ENCODE measurements at places on chromosomes 11 and 22.
A peak's percentile ranks its signal among the peaks of the same experiment; 100 is the strongest.

- peak within 1 kb of the TSS; percentile 81 for H3K4me3 ChIP-seq
- no peak within 1 kb of the TSS for H3K27ac ChIP-seq
- DNase-seq = peak; percentile 59
- H3K27me3 ChIP-seq = no peaks in the 10 kb centered on the region
These were observed at the start of gene CERK for GRCh38 chr22:46737976-46738646. TSS of gene CERK (minus strand) at chr22:46738252. CDS start at chr22:46738148, 104 bp downstream.

GRCh38 chr11:27242591-27242990, 120.4 kb downstream of the CCDC34 start:
- no peaks in the 10 kb centered on the region for H3K36me3 ChIP-seq
- no peak overlapping the region for H3K4me3 ChIP-seq
- no peaks in the 10 kb centered on the region for H3K4me1 ChIP-seq
- no peak overlapping the region for H3K27ac ChIP-seq

- H3K36me3 ChIP-seq = no peaks in the 10 kb centered on the region
- no peak overlapping the region for H3K4me3 ChIP-seq
- no peaks in the 10 kb centered on the region for H3K4me1 ChIP-seq
- H3K27ac ChIP-seq = no peak overlapping the region
These were observed 243.2 kb downstream of the CASP12 start for GRCh38 chr11:104655066-104655465.

DNA sequence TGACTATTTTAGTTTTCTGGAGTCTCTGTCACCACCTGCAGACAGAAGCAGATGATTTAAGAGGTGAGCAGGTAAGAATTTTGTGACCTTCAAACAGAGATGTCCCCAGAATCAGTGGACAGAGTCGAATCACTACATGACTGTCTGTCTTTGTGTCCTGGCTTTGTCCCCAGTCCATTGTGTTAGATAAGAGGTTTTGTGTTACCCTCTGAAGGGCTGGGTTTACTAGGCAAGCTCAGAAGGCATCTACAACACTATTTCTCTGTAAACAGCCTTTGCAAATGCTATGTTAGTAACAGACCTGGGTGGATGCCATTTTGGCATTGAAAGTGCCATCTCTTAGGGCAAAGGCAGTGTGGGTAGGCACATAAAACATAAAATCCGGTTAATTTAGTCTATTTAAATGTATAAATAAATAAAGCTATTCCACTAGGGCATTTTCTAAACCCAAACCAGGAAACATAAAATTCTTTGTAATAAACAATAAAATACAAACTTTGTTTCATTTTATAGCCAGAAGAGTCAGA, 40.3 kb upstream of the CADM1 start:
- H3K27me3 ChIP-seq = no peaks in the 10 kb centered on the region
- H3K27ac ChIP-seq = no peak overlapping the region
- no peaks in the 10 kb centered on the region for H3K36me3 ChIP-seq
- no peak for DNase-seq
- no peaks in the 10 kb centered on the region for H3K4me1 ChIP-seq
- no peak overlapping the region for H3K4me3 ChIP-seq

GRCh38 chr11:68680541-68681231, 3.7 kb upstream of the GAL start:
- peaks cover 28% of the 10 kb centered on the region for H3K4me1 ChIP-seq
- H3K36me3 ChIP-seq = no peaks in the 10 kb centered on the region
- H3K27ac ChIP-seq = no peak overlapping the region
- no peak for DNase-seq
- H3K4me3 ChIP-seq = no peak overlapping the region
- peaks cover 28% of the 10 kb centered on the region for H3K27me3 ChIP-seq

GRCh38 chr11:255176-255575, 18.4 kb downstream of the PSMD13 start:
- no peak overlapping the region for H3K27ac ChIP-seq
- H3K27me3 ChIP-seq = no peaks in the 10 kb centered on the region
- H3K4me3 ChIP-seq = no peak overlapping the region
- DNase-seq = no peak
- no peaks in the 10 kb centered on the region for H3K36me3 ChIP-seq

- H3K4me3 ChIP-seq = no peak overlapping the region
- H3K27me3 ChIP-seq = no peaks in the 10 kb centered on the region
- no peak overlapping the region for H3K27ac ChIP-seq
- H3K4me1 ChIP-seq = no peaks in the 10 kb centered on the region
These were observed 7.0 kb downstream of the TNNI2 start for GRCh38 chr11:1845561-1846452.

DNA sequence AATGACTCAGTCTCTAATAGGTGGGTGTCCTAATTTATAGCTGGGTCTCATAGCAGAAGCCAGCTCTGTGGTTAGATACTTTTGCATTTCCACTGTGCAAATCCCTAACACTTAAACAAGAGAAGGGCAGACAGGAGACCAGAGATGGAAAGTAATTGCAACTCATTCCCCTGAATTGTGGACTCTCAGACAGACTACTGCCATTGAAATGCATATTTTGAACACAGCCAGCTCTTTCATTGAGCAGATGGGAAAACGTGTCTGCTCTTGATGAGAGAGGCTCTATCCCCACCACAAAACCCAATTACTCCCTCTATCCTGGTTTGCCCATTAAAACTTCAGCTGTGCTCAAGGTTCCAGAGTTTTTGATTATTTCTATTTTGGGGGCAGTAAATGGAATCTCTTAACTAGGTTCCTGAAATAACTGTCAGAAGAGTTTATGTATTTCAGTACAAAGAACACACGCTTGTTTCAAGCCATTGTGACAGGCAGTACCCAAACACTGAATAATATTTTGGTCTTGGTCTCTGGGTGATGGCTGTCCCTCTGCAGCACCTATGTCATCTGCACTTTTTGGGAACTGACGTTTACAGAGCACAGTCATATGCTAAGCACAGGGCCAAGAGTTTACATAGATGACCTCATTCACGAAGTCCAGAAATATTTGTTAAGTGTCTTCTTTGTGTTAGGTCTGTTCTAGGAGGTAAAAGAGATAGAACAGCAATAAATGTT, 41.7 kb downstream of the FAM227A start:
- H3K36me3 ChIP-seq = no peaks in the 10 kb centered on the region
- no peaks in the 10 kb centered on the region for H3K27me3 ChIP-seq
- H3K4me3 ChIP-seq = no peak overlapping the region
- no peak overlapping the region for H3K27ac ChIP-seq
- H3K4me1 ChIP-seq = no peaks in the 10 kb centered on the region

DNA sequence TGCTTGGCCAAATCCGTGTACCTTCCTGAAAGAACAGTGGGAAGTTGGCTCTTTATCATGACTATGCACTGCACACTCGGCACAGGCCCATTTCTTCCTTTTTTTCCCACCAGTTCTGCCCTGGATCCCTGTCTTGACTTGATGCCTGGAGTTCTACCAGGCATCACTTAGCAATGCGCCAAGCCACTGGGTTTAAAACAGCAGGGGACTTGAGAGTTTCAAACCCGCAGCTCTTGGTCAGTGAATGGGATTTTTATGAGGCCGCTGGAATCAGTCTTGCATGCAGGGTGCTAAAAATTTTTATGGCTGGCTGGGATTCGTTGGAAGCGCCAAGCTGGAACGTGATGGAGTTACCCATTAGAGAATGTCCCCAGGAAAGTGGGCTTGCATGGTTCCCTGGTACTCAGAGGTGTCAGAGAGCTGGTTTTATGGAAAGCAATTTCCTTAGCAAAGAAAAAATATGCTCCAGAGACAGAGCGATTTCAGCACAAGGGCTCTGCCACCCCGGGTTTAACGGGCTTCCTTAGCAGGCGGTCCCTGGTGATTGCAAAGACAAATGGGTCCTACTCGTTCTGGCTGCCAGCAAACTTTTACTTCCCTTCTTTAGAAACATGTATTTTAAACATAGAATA, 432.9 kb downstream of the TENM4 start:
- DNase-seq = no peak
- H3K27ac ChIP-seq = no peak overlapping the region
- no peaks in the 10 kb centered on the region for H3K4me1 ChIP-seq
- no peak overlapping the region for H3K4me3 ChIP-seq

DNA sequence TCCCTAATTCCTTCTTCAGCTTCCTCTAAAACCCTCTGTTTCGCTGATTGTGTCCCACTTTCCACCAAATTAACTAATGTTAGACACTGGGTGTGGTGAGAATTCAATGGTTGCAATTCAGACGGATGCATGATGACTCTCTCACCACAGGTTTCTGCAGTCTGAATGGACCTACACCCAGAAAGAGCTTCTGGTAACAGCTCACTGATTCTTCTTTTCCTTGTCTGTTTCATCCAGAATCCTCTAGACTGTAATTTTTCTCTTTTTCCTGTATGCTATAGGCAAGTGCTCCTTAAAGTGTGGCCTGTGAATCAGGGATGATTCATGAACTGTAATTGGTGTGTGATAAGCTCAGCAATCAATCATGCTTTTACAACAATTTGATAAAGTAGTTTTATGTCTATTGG, 18.1 kb downstream of the MMP10 start:
- peaks cover 27% of the 10 kb centered on the region for H3K4me1 ChIP-seq
- peak; percentile 29 for DNase-seq
- no peaks in the 10 kb centered on the region for H3K36me3 ChIP-seq
- peaks cover 6% of the 10 kb centered on the region for H3K27me3 ChIP-seq
- no peak overlapping the region for H3K4me3 ChIP-seq

GRCh38 chr11:46618837-46619236, 1.5 kb downstream of the ATG13 start:
- peaks cover 7% of the 10 kb centered on the region for H3K36me3 ChIP-seq
- H3K27ac ChIP-seq = no peak overlapping the region
- no peak for DNase-seq
- H3K4me1 ChIP-seq = peaks cover 25% of the 10 kb centered on the region
- H3K4me3 ChIP-seq = peak overlapping the region; percentile 95

DNA sequence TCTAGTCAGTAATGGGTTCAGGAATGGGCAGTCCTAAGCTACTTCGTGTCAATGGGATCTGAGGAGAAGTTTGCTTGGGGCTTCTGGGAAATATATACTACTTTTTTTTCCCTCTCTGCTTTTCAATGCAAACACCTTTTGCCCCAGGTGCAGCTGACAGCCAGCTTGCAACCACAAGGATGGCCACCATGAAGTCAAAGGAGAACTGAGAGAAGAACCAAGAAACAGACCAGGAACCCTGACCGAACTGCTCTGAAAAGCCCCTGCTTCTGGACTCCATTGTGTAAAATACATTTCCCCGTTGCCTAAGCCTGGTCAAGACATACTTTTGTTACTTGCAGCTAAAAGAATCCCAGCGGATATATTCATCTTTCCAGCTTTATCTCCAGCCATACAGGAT, 20.1 kb upstream of the CD44 start:
- H3K27me3 ChIP-seq = no peaks in the 10 kb centered on the region
- no peak overlapping the region for H3K4me3 ChIP-seq

DNA sequence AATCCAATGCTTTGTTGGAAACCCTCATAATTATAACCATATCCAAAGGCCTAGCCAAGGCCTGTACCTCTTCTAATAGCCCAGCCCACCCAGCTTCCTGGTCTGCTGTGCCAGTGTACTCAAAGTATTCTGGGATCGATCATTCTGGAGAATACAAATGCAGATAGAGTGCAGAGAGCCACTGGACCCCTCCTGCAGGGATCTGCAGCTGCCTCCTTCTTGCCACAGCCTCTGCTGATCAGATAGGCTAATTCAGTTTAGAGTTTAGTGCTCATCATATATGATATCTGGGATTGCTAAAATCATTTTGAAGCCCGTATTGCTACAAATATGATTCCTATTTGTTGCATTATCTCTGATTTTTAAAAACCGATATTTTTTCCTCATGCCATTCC, 17.5 kb downstream of the CASP5 start:
- no peaks in the 10 kb centered on the region for H3K4me1 ChIP-seq
- H3K27me3 ChIP-seq = no peaks in the 10 kb centered on the region
- no peak overlapping the region for H3K4me3 ChIP-seq
- H3K36me3 ChIP-seq = no peaks in the 10 kb centered on the region
- no peak overlapping the region for H3K27ac ChIP-seq
- no peak for DNase-seq

DNA sequence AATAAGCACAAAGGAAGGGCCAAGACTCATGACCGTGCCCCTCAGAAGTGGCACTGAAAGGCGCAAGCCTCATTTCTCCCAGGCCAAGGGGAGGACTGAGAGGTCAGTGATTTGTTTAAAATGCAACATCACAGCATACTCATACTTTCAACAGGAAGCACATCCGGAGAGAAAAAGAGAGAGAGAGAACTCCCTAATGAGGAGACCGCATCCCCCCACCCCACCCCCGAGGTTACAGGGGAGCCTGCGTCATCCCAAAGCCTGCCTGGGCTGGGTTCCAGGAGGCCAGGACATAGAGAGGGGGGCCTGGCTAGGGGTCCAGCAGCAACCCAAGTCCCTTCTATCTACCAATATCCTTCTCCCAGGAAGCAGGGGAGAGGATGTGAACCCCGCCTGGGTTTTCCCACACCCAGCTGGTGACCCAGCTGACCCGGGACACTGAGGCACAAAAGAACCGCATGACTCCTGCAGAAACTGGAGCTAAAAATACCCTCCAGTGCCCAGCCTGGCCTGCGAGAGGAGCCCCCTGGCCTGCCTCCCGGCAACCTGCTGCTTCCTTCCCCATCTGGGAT, 3.8 kb downstream of the CSNK1E start:
- no peak overlapping the region for H3K4me3 ChIP-seq
- H3K4me1 ChIP-seq = peaks cover 40% of the 10 kb centered on the region
- peak; percentile 48 for DNase-seq
- H3K36me3 ChIP-seq = peaks cover 33% of the 10 kb centered on the region
- no peaks in the 10 kb centered on the region for H3K27me3 ChIP-seq

DNA sequence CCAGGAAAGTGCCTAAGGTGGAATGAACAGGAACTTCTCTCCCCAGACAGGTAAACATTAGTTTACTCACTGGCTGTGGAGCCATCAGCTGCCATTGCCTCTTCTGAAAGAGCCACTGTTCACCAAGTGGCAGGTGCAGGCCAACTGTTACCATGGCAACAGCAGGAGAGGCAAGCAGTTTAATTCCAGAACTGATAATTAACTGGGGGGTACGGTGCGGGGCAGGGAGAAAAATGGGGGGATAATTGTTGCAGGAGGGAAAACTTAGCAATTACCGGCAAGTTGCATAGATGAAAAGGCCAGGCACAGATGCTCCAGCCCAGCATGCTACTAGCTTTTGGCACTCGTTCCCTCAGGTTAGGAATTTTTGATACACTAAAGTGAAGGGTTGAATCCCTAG, 85.1 kb downstream of the TRIM44 start:
- no peak overlapping the region for H3K4me3 ChIP-seq
- H3K27me3 ChIP-seq = no peaks in the 10 kb centered on the region
- H3K4me1 ChIP-seq = 0 out of 2 replicates have a peak, but pooled peaks cover 7% of the 10 kb centered on the region
- no peak for DNase-seq
- 0 out of 2 replicates have a peak, but pooled peaks cover 6% of the 10 kb centered on the region for H3K36me3 ChIP-seq
- H3K27ac ChIP-seq = no peak overlapping the region

- no peaks in the 10 kb centered on the region for H3K4me1 ChIP-seq
- H3K4me3 ChIP-seq = no peak overlapping the region
- DNase-seq = no peak
- H3K27ac ChIP-seq = no peak overlapping the region
- no peaks in the 10 kb centered on the region for H3K27me3 ChIP-seq
- no peaks in the 10 kb centered on the region for H3K36me3 ChIP-seq
These were observed 19.8 kb upstream of the GNB1L start for GRCh38 chr22:19874307-19875060.

GRCh38 chr22:38569181-38569971, 607 bp downstream of the DMC1 start:
- no peaks in the 10 kb centered on the region for H3K27me3 ChIP-seq
- no peak overlapping the region for H3K27ac ChIP-seq
- peak overlapping the region; percentile 55 for H3K4me3 ChIP-seq
- no peaks in the 10 kb centered on the region for H3K36me3 ChIP-seq

Data from PC-9 (cell line).